ENCODE measurements at places on chromosomes 12 and 14. TPM values are rescaled to one million over a fixed set of nuclear protein-coding genes. Genes with fewer than 3 reads are reported as not detected.

The PROX2 gene
- not detected for total RNA-seq

The FSCB gene
- not detected for total RNA-seq

The SALL2 gene
- total RNA-seq = 10.9 TPM

The GALNT16 gene
- total RNA-seq = 3.2 TPM

The OASL gene
- total RNA-seq = 0.35 TPM

The KERA gene
- not detected for total RNA-seq

The AQP2 gene
- total RNA-seq = not detected

The FGF6 gene
- not detected for total RNA-seq

The LTB4R2 gene
- total RNA-seq = 10.3 TPM

The C14orf180 gene
- total RNA-seq = not detected

The ENDOU gene
- 0.43 TPM for total RNA-seq

The CLEC4A gene
- 0.32 TPM for total RNA-seq

The FOXG1 gene
- not detected for total RNA-seq

The PLCZ1 gene
- not detected for total RNA-seq

The PLEKHD1 gene
- total RNA-seq = 0.50 TPM

The MYO1A gene
- 11.9 TPM for total RNA-seq

The KLRK1 gene
- total RNA-seq = 0.28 TPM

The ATG101 gene
- 67.2 TPM for total RNA-seq

The IPO8 gene
- 50.4 TPM for total RNA-seq

The CFAP54 gene
- 0.14 TPM for total RNA-seq

The SPRING1 gene
- 68.5 TPM for total RNA-seq

The CD163 gene
- 1.4 TPM for total RNA-seq

The ETV6 gene
- 15.6 TPM for total RNA-seq

All from Caco-2 (cell line).